ENCODE measurements at places on chromosomes 1 and 21.

DNA sequence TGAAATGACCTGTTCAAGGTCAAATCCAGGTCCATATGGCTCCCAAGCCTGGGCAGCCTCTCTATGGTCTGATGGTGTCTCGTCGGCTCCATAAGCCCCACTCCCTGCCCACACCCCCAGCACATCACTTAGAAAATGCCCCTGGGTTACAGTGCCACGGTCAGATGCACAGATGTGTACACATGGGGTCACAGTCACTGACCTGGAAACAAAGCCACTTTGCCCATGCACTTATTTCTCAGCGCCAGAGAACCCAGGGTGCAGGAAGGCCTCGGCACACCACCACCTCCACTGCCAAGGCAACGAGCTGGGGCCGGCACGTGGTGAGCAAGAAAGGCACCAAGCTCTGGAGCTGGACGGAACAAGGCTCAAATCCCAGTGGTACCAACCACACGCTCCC lies 24.7 kb downstream of the IFFO2 start:
- no peak for DNase-seq

GRCh38 chr1:66628926-66629325 lies 95.0 kb downstream of the SGIP1 start:
- no peak for DNase-seq

GRCh38 chr1:7646981-7647901 lies 123.9 kb upstream of the VAMP3 start:
- peak; percentile 24 for DNase-seq

GRCh38 chr1:52919051-52919722 lies 2.4 kb downstream of the ECHDC2 start:
- DNase-seq: no peak

DNA sequence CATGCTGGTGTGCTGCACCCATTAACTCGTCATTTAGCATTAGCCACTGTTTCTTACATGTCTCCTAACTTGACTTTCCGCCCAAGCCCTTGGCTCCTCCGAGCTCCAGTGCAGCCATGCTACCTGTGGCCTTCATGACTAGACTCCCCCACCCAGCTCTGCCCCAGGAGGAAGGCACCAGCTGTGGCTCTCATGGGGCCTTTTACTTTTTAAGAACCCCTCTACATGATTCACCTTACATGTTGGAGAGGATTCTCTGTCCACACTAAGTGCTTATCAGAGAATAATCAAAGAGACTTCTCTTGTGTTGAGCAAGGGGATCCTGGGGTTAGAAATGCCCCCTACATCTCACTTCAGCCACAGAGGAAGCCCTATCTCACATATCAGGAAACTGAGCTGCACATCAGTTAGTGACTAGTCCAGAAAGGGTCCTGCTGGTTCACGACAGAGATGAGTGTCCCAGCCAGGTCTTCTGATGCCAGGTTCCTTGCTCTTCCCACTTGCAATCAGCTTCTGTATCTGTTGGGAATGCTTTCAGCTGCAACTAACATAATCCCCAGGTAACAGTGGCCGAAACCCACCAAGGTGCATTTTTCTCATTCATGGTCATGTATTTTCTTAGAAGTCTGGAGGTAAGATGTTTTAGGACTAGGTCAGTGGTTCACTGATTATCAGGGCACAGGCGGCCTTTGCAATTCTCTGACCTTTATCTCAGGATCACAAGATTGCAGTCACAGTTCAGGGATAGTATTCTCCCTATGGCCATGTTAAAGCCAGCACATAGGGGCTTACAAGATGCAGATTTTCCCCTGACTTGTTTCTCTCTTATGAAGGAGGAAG lies 45.9 kb downstream of the KLHDC7A start:
- no peak for DNase-seq
